Glutamatergic neuron (in vitro differentiated cells): ENCODE measurements at places on chromosomes 16 and 17.
A peak's percentile ranks its signal among the peaks of the same experiment; 100 is the strongest.

GRCh38 chr16:19138601-19139000 is 24.8 kb downstream of the ITPRIPL2 start:
- DNase-seq = no peak

DNA sequence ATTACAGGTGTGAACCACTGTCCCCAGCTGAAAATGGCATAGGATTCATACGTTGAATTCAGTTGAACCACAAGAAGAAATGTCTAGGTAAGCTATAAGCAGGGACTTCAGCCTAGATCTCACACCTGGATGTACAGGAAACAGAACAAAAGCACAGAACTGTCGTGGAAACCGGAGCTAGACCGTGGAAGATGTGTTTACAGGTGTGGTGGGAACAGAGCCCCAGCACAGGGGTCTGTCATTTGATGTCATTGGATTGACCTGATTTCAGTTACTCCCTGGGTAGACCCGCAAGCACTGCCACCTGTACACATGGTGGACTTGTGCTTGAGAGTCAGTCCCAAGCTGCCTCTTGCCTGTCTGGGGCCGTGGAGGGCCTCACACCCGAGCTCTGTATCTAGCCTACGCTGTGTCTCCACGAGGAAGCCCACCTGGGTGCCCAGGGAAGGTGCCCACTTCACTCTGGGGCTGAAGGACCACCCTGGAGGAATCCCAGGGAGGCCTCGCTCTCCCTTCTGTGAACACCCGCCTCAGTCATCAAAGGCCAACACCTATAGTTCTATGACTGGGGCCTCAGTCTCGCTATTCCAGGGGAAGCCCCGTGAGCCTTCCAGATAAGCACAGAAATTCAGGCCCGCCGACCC is 32.2 kb upstream of the MLKL start:
- DNase-seq = no peak

- no peak for DNase-seq
These were observed 5.0 kb upstream of the BRD7 start for GRCh38 chr16:50373780-50374179.

DNA sequence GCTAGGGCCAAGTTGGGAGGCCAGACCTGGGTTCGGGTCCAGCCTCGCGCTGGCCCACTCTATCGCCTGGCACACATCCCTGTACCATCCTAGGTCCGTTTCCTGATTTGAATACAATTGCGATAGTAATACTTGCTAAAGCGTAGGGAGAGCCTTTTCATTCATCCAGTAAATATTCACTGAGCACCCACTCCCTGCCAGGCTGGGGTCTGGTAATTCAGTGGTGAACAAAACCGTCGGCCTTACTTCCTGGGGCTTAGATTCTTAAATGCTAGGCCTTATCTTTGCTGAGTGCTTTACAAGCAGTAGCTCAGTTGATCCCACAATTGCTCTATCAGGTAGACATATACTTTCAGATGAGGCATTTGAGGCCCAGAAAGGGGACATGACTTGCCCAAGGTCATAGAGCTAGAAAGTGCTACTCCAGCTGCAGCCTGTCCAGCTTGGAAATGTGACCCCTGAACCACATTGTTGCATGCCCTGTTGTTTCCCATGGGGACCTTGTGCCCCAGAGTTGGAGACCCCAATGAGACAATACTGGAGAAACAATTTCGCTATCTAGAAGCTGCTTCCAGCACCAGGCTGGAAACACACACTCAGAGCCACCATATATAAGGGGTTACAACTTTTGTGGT is 691 bp downstream of the USB1 start:
- DNase-seq = no peak

DNA sequence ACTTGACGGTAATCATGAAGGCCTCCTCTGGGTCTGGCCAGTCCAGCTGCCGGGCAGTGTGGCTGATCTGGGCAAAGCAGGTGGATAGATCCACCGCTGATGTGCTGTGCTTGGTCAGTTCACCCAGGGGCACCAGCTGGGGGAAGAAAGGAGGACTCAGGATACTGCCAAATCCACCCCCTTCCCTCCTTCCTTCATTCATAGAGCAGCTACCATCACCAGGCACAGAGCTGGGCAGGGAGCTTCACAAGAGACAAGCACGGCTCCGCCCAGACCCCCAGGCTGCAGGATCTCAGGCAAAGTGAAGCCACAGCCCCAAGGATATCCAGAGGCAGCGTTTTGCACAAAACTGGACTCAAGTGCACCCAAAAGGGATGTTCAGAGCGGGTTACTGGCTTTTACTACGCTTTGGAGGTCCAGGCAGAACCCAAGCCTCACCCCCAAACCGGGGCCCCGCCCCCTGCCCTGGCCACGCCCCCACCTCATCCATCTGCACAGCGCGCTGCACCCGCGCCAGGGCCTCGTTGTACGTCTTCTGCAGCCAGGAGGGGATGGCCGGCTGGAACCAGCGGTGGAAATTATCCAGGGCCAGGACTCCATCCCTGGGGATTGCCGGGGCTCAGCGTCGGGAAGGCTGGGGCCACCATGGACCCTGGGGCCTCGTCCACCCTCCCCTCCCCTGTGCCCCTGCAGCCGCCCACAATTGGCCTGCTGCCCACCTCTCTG is 9.1 kb downstream of the UNC13D start:
- peak; percentile 25 for DNase-seq
